ENCODE measurements at places on chromosomes 7 and 10. TPM values are rescaled to one million over a fixed set of nuclear protein-coding genes. Genes with fewer than 3 reads are reported as not detected.

CPA2 gene
- polyA plus RNA-seq: 0.41 TPM

RBM20 gene
- polyA plus RNA-seq: 0.58 TPM

FLNC gene
- polyA plus RNA-seq: 0.36 TPM

BMPER gene
- polyA plus RNA-seq: 2.1 TPM

GPR26 gene
- 8.0 TPM for polyA plus RNA-seq

PNLIP gene
- polyA plus RNA-seq: not detected

CDNF gene
- 1.5 TPM for polyA plus RNA-seq

PTPRN2 gene
- 45.5 TPM for polyA plus RNA-seq

FOXI2 gene
- polyA plus RNA-seq: not detected

CCDC136 gene
- polyA plus RNA-seq: 41.3 TPM

FRAT1 gene
- 10.8 TPM for polyA plus RNA-seq

NKX1-2 gene
- 0.16 TPM for polyA plus RNA-seq

ASIC3 gene
- polyA plus RNA-seq: 3.3 TPM

PSD gene
- polyA plus RNA-seq: 68.8 TPM

ERVW-1 gene
- not detected for polyA plus RNA-seq

SLC13A1 gene
- polyA plus RNA-seq: not detected

KCP gene
- 0.54 TPM for polyA plus RNA-seq

SFTPA2 gene
- polyA plus RNA-seq: not detected

ASAH2B gene
- polyA plus RNA-seq: 14.9 TPM

PPP1R3C gene
- 0.64 TPM for polyA plus RNA-seq

OR6V1 gene
- not detected for polyA plus RNA-seq

SPDYE9 gene
- polyA plus RNA-seq: 0.48 TPM

OR6B1 gene
- polyA plus RNA-seq: not detected

GJD4 gene
- polyA plus RNA-seq: not detected

GCK gene
- 7.4 TPM for polyA plus RNA-seq

TYSND1 gene
- 10.3 TPM for polyA plus RNA-seq

LIPA gene
- polyA plus RNA-seq: 28.3 TPM

SP4 gene
- polyA plus RNA-seq: 23.7 TPM

DHTKD1 gene
- polyA plus RNA-seq: 24.0 TPM

TRIM50 gene
- polyA plus RNA-seq: not detected

NUP205 gene
- 32.3 TPM for polyA plus RNA-seq

CNPY1 gene
- 4.2 TPM for polyA plus RNA-seq

HPSE2 gene
- polyA plus RNA-seq: not detected

MSANTD7 gene
- polyA plus RNA-seq: 21.1 TPM

GATA3 gene
- polyA plus RNA-seq: not detected

All from neural cell (in vitro differentiated cells).